ENCODE measurements at places on chromosomes 4 and X.

DNA sequence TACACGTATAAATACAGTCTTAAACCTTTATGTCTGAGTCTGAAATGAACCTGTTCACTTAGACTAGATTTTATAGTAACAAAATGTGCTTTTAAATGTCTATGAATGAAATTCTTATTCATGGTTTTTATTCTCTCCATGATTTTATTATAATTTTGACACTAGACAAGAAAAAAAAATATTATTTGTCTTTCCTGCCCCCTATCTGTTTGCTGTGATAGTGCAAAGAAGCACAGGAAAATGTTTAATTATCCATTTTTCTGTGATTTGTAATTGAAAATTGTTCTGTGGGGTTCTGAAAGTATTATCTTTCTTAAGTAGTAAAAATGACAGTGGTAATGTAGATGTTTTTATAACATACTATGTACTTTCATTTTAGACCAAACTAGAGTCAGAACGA lies 52.0 kb downstream of the INTS6L start:
- no peak for DNase-seq

DNA sequence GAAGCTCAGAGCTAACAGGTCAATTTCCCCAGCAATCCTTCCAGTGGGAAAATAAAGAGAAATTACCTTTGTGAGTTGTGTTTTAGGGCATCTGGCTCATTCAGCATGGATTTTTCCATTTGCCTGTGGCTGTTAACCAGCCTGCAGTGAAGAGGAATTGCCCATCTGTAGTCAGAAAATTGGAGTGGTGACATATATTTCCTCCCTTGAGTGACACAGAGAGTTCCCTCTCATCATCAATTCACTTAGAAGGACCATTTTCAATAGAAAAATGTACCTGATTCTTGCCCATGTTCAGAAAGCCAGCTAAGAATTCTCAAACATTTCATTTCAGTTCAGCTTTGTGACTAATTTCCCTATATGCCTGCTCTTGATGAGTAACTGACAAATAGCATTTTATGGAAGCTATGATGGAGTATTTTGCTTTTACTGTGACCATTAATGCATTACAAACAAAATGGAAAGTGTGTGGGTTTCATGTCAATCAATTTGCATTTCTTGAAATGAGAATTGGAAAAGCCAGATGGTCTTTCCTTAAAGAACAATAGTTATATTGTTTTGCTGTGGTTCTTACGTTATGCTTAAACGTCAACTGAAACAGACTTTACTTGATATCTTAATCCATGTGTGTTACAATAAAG lies 155.8 kb downstream of the NWD2 start:
- DNase-seq = no peak

- no peak for DNase-seq
Measured at GRCh38 chr4:112854420-112854819, 195.0 kb upstream of the ANK2 start.

DNA sequence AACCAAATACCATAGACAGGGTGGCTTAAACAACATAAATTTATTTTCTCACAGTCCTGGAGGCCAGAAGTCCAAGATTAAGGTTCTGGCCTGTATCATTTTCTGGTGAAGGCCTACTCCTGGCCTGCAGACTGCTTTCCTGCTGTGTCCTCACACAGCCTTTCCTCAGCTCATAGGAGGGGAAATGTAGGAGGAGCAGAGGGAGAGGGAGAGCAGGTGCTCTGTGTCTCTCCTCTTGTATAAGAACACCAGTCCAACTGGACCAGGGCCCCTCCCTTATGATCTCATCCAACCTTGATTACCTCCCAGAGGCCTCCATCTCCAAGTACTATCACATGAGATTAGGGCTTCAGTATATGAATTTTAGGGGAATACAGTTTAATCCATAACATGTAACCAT lies 34.3 kb downstream of the RAPGEF2 start:
- DNase-seq = no peak

- no peak for DNase-seq
Measured at GRCh38 chr4:127793528-127793927, 11.4 kb downstream of the HSPA4L start.

Data from activated CD4-positive, alpha-beta T cell treated with anti-CD3 and anti-CD28 coated beads for 48 hours (primary cell).